ENCODE measurements at places on chromosomes 4 and X.

DNA sequence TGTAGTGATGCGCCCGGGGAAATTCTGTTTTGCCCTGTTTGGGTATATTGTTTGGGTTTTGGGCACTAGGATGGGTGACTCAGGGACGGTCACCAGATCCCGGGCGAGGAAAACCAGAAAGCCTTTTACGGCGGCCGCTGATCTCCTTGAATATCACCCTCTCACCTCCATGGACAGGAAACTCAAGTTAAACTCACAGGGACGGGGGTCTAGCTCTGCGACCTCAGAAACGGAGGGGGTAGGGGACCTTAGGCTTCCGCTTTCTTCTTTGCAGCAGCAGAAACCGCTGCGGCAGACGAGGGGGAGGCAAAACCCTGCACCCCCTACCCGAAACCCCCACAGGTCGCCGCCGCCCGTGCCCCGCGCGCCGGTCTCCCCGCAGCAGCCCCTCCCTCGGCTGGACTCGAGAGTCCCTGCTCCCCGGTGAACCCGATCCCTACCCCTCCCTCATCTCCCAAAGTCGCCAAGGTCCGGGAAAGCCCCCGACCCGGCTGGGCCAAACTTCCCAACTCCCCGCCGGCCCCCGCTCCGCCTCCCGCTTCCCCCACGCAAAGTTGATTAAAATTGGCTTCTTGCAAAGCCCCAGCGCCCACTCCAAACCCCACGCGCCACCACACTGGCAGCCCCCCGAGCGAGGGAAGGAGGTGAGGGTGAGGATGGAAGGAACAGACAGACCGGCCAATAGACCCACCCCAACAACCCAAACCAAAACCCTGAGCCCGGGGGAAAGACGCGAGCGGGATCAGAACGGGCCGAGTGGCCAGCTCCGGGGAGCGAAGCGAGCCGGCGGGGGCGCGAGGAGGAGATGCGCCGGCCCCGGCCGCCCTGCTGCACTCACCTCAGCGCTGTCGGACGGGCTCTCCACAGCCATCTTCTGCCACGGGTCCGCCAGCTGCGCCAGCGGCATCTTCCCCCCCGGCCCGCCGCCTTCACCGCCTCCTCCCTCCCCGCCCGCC, 705 bp downstream of the RPS6KA3 start:
- peak; percentile 22 for DNase-seq

- DNase-seq = no peak
Observed at GRCh38 chr4:175271010-175271630, 353.0 kb downstream of the ADAM29 start.

DNA sequence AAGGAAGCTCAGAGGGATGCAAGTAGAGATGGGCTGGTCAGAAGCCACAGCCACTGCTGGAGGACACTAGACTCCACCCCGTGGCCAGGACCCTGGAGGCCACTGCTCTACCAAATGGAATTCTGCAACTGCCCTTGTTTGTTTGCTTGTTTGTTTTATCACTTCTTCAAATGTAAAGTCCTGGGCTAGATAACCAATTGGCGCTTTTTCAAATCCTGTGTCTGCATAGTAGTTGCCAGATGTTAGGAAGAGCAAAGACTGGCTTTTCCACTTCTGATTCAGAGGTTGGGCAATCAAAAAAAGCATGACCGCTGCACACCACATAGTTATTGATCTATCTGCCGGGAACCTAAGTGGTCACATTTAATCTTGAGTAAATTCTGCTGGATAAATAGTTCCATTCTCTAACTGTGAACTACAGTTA, 255.2 kb upstream of the SFRP2 start:
- no peak for DNase-seq

GRCh38 chrX:107025545-107025944, 25.5 kb upstream of the MORC4 start:
- DNase-seq = peak; percentile 50

DNA sequence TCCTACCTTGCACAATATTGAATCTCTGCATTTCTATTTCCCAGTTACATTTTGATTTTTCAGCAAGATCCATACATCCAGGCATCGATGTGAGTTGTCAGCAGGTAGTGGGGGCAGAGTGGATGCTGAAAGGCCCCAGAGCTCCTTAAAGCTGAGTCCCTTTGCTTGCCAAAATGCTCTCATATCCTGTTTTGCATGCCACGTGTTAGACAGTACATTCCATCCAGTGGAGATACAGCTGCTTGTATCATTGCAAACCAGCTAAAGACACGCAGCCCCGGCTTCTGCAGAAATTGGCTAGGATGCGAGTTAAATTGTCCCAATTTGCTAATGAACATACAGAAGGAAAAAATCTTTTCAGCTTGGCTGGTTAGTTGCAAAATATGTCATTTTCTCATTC, 179.6 kb upstream of the MXRA5 start:
- no peak for DNase-seq

GRCh38 chr4:167642250-167642649, 408.0 kb upstream of the SPOCK3 start:
- no peak for DNase-seq

DNA sequence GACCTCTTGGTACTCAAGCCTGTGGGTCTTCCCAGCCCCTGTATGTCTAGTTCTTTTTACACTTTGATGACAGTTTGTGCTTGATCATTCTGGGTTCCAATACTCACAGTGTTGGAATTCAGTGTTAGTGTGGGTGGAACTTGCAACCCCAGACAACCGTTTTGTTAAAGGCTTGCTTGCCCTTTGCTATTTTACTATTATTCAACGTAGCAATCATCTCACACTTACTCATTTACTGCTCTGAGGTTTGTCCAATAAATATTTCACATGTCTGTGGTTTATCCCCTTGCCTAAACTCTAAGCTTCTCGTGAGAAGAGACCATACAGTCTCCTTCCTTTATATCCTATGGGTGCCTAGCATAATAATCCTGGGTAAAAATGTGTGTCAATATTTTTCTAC, 15.3 kb downstream of the CCNG2 start:
- no peak for DNase-seq

- no peak for DNase-seq
Observed at GRCh38 chr4:6495736-6496135, 23.3 kb upstream of the PPP2R2C start.

- no peak for DNase-seq
Observed at GRCh38 chrX:41144873-41145272, 59.6 kb downstream of the USP9X start.

DNA sequence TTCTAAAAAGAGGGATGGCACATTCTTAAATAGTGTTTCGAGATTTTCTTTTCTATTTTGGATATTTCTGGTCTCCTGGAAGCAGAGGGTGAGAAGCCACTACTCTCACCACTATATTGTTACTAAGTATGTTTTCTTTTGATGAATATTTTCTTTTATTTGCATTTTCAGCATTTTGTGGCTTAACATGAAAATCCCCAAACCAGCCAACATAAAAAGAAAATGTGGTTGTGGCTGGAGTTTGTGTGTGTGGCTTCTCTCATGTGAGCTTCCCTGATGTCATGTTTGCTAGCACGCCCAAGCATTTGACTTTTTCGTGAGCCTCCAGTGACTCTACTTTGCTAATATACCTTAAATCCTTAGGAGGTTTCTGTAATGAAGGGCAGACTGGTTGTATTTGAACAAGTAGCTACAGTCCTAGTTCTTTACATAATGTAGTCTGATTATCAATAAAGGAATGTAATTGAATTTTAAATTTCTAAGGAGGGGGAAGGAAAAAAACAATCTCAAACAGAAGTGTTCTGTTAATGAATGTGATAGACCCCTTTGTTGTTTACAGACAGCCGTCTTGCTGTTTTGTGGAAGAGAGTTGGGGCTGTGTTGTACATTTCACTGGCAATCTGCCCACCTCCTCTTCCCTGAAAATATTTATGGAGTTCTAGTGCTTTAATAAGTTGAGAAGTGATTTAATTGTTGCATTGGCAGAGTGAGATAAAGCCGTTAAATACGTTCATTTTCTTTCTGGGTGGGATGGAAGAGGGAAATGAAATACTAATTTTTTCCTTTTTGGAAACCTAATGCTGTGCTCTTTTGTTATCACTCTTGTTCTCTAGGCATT, 114.6 kb downstream of the ARHGAP10 start:
- DNase-seq = no peak

- no peak for DNase-seq
Observed at GRCh38 chr4:37725718-37726117, 39.5 kb upstream of the RELL1 start.

GRCh38 chr4:173834151-173834550, 304.1 kb upstream of the HAND2 start:
- peak; percentile 15 for DNase-seq

GRCh38 chr4:89995814-89996213, 101.2 kb downstream of the MMRN1 start:
- no peak for DNase-seq

DNA sequence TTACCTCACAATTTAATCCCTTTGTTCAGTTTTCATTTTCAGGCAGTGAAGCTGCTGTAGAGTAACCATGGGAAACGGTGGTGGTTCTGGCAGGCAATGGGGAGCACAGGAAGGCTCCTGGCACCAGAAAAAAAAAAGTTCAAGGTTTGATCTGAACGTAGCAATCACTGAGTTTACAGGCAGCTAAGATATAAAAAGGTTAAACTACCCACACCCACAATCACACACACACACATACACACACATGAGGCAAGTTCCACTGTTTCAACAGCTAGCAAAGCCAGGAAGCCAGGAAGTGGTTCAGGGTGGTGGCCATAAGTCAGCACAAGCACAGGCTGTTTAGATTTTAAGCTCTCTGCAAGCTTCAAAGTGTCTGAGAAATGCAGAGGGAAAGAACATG, at the start of gene SULT1B1:
SULT1B1 (minus strand) TSS at position 166 of the 400 bp plus-strand sequence. CDS start 5,403 bp downstream, outside the sequence.
- DNase-seq = no peak

DNA sequence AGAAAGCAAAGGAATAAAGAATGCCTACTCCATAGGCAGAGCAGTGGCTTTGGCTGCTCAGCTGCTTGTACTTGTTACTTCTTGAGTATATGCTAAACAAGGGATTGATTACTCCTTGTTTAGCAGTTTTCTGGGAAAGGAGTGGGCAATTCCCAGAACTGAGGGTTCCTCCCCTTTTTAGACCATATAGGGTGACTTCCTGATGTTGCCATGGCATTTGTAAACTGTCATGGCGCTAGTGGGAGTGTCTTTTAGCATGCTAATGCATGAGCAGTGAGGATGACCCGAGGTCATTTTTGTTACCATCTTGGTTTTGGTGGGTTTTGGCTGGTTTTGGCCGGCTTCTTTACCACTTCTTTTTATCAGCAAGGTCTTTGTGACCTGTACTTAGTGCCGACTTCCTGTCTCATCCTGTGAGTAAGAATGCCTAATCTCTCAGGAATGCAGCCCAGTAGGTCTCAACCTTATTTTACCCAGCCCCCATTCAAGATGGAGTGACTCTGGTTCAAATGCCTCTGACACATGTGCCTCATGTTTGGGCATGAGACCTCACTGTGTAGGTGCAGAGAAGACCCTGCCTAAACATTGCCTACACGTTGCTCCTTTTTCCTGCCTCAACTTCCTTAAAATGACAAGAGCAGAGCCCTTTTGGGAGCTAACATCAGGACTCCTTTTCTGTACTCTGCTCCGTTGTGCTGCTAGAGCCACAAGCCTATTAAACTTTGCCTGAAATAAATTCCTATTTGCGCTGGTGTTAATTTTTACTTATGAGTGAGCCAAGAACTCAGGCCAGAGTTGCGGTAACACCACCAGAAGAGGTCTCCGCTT, 21.0 kb upstream of the UBA6 start:
- no peak for DNase-seq

DNA sequence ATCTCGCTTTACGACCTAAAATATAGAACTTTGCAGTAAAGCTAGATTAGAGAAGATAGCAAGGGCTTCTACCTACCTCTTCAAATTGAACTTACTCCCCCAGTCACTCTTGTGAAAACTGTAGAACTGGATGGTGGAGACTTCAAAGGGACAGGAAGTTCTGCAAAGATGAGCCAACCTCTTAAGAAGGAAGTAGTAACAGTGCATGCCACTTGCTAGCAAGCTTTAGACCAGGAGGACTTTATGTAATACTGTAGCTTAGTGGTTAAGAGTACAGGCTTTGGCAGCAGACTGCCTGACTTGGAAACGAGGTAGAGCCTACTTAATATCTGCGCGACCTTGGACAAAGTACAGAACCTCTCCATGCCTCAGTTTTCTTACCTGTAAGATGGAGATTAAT, 27.5 kb upstream of the VBP1 start:
- DNase-seq = no peak

GRCh38 chr4:137124278-137124932, 407.9 kb downstream of the PCDH18 start:
- peak; percentile 49 for DNase-seq

DNA sequence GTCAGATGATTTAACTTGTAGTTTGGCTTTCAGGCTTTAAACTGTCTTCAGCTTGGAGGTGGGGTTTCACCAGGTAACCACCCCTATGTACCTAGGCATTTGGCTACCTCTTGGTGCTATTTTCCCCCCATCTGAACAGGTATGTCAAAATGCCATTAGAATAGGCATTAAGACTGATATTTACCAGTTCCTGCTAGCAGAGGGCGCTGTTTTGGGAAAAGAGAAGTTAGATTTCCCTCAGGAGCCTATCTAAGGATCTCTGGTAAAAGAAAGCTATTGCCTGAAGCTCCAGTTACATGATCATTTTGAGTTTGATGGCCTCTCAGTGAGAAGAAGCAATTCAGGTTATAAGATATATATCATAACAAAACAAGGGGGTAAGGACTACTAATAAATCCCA, 879.1 kb downstream of the SH3BGRL start:
- no peak for DNase-seq

DNA sequence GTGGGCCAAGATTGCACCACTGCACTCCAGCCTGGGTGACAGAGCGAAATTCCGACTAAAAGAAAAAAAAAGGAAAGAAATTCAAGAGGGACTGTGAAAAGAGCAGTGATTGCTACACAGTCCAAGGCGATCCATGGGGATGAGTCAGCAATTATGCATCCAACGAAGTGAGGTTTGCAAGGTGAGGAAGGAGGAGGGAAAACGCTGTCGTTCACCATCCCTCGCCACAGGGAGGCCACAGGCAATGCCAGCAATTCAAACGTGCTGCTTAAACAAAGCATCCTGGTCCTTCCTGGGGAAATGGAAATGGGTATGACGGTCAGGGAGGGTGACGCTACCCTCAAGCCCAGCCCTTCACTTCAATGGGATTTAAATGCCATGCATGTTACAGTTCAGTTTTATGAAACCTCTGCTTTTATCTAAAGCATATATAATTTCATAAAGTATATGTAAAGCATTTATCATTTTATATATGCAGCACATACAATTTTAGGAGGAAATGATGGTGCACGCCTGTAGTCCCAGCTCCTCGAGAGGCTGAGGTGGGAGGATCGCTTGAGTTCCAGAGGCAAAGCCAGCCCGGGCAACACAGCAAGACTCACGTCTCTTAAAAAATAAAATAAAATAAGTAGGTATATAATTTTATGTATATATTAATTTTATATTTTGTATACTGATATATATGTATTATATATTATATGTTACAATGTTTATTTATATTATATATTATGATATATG, 108.7 kb downstream of the DHRSX start:
- no peak for DNase-seq

DNA sequence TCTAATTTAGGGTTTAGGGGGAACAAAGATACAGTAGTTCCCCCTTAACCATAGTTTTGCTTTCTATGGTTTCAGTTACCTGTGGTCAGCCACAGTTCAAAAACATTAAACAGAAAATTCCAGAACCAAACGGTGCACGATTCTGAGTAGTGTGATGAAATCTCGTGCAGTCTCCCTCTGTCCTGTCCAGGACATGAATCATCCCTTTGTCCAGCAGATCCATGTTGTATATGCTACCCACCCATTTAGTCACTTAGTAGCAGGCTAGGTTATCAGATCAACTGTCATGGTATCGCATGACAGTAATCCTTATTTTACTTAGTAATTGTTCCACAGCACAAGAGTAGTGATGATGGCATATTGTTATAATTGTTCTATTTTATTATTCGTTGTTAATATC, 556.1 kb downstream of the IL1RAPL1 start:
- DNase-seq = no peak

Measured in HEK293T (cell line).